Stimulated activated CD4-positive, alpha-beta T cell treated with anti-CD3 and anti-CD28 coated beads, Interleukin-1b, Interleukin-23, amount 100 ng/mL, for 1 hour (primary cell): ENCODE measurements at places on chromosomes 11 and 22.

- DNase-seq = no peak
Measured at GRCh38 chr11:12069066-12069676, 41.2 kb upstream of the MICAL2 start.

- DNase-seq = no peak
Measured at GRCh38 chr11:26676641-26677040, 45.2 kb downstream of the SLC5A12 start.

DNA sequence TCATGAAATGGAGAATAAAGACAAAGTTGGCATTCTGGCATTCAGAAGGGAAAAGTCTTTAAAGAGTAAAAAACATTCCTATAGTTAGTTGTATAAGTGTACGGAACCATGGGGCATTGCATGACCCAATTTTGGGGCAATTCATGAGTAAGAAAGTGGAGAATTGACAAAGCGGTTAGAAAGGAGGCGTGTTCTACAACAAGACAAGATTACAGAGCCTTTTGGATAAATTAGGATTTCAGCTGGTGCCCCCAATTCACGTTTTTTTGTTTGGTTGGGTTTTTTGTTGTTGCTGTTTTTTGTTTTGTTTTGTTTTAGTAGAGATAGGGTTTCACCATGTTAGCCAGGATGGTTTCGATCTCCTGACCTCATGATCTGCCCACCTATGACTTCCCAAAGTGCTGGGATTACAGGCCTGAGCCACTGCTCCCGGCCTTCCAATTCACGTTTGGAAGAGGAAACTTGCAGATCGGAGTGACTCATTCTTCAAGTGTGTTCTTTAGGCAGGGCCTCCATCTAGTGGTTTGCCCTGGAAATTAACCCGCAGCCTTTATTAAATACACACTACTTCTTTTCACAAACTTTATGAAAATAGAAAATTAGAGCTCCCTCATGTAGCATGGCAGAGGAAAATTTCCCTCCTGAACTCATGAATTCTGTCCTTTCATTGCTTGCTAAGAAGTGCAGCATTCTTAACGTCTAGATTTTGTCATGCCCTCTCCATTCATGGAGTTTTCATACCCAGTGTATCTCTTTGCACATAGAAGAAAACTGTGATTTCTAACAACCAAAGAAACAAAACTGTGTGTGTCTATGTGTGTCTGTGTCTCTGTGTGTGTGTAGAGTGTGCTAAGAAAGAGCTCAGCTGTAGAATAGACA lies 118.1 kb downstream of the BBOX1 start:
- DNase-seq = no peak

GRCh38 chr11:74592063-74592440 lies 330 bp upstream of the POLD3 start:
- no peak for DNase-seq

GRCh38 chr11:119794756-119795155 lies 65.8 kb upstream of the NECTIN1 start:
- DNase-seq = no peak

- no peak for DNase-seq
Measured at GRCh38 chr11:123405123-123405592, 24.9 kb upstream of the GRAMD1B start.

- no peak for DNase-seq
Measured at GRCh38 chr11:114237321-114238280, 58.6 kb upstream of the NNMT start.

DNA sequence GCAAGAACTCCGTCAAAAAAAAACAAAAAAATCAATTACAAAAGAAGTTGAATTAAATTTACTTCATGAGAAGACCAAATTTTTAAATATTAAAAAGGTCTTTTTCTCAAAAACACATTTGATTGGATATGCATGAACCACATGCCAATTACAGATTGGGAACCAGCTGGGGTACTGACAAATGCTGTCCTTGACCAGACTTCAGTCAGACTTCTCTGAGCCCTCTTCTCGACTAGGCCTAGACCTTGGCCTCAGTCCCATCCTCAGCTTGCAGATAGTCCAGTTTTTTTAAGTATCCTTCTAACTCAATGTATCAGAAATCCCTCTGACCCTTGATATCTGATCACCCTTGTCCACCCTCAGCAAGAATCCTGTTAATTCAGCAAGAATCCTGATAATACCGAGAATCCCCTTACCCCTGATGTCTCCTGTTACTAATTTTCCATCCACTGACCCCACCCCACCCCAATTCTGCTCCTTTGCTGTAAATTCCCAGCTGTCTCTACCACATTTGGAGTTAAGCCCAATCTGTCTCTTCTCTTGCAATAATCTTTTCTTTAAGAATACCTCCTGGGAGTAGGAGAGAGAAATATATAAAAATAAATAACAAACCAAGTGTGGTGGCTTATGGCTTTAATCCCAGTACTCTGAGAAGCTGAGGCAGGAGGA lies 30.9 kb downstream of the OR4D9 start:
- no peak for DNase-seq
